Activated naive CD4-positive, alpha-beta T cell treated with anti-CD3 and anti-CD28 coated beads, Interleukin-2, amount 50 U/mL, for 16 hours (primary cell): ENCODE measurements at places on chromosomes 3 and 15.
A peak's percentile ranks its signal among the peaks of the same experiment; 100 is the strongest.

DNA sequence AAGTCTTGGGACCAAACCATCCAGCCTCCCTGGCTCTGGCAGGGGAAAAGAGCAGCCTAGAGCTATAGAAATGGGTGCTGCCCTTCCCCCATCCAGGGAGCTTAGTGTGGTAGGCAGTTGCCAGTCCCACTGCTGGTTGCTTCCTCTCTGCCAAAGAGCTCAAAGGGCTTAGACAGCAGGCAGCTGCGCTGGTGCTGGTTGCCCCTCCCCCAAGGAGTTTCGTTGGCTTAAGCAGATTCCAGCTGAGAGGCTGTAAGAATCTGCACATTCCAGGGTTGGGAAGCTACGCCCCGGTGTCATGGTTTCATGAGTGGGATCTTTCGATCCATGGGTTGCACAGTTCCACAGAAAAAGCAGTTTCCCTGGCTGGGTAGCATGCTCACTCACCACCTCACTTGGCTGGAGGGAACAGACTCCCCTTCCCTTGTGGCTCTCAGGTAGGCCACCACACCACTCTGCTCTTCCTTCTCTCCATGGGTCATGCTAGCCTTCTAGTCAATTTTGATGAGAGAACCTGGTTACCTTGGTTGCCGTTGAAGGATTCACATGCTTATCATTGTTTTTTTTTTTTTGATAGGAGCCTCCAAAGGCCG is 195.1 kb downstream of the EPHA6 start:
- no peak for DNase-seq

DNA sequence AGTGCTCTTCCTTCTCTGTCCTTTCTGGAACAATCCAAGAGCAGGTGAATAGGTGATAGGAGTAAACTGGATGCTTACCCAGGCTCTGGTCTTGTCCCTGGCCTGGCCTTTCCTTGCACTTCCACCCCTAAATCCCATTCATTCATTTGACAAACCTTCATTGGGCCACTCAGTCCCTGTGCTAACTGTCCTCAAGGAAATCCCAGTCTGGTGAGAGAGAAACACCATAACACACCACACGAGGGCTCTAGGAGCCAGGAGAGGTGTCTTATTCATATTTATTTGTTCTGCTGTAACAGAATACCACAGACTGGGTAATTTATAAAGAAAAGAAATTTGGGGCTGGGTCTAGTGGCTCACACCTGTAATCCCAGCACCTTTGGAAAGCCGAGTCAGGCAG is 22.8 kb downstream of the EFCC1 start:
- no peak for DNase-seq

DNA sequence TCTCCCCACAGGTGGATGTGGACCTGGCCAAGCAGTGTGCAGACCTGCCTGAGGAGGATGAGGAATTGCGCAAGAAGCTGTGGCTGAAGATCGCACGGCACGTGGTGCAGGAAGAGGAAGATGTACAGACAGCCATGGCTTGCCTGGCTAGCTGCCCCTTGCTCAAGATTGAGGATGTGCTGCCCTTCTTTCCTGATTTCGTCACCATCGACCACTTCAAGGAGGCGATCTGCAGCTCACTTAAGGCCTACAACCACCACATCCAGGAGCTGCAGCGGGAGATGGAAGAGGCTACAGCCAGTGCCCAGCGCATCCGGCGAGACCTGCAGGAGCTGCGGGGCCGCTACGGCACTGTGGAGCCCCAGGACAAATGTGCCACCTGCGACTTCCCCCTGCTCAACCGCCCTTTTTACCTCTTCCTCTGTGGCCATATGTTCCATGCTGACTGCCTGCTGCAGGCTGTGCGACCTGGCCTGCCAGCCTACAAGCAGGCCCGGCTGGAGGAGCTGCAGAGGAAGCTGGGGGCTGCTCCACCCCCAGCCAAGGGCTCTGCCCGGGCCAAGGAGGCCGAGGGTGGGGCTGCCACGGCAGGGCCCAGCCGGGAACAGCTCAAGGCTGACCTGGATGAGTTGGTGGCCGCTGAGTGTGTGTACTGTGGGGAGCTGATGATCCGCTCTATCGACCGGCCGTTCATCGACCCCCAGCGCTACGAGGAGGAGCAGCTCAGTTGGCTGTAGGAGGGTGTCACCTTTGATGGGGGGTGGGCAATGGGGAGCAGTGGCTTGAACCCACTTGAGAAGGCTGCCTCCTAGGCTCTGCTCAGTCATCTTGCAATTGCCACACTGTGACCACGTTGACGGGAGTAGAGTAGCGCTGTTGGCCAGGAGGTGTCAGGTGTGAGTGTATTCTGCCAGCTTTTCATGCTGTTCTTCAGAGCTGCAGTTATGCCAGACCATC is 8.6 kb downstream of the VPS18 start:
- DNase-seq, result no peak

GRCh38 chr15:85831415-85832113 is 36.8 kb upstream of the KLHL25 start:
- DNase-seq, result peak; percentile 22
